ENCODE measurements at places on chromosomes 11 and 22.

DNA sequence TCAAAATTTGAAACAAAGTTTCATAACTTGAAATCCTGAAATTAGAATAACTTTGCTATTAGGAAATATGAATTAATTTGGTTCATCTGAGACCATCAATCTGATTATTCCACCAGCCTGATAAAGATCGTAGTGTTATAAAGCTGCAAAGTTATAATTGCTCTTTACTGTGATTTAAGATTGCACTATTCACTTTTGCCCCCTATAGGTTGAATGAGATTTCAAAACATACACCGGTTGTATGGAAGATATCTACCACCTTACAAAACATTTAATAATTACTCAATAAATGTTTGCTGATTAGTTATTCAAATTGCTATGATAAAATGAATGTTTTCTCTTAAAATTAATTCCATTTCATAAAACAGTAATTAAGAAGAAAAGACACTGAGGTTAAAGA is 26.1 kb downstream of the APIP start:
- no peak for DNase-seq

DNA sequence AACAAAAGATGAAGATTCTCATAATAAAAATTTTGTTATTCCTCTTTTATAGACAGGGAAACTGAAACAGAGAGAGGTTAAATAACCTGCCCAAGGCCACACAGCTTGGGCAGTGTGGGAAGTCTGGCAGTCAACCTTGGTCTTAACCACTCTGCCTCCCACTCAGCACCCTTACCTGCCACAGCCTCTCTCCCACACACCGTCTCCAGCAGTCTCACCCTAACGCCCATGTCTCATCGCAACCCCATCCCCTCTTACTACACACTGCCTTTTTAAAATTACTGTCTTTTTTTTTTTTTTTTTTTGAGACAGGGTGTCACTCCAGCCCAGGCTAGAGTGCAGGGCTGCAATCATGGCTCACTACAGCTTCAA is 25.0 kb downstream of the ARRB1 start:
- DNase-seq = peak; percentile 49

DNA sequence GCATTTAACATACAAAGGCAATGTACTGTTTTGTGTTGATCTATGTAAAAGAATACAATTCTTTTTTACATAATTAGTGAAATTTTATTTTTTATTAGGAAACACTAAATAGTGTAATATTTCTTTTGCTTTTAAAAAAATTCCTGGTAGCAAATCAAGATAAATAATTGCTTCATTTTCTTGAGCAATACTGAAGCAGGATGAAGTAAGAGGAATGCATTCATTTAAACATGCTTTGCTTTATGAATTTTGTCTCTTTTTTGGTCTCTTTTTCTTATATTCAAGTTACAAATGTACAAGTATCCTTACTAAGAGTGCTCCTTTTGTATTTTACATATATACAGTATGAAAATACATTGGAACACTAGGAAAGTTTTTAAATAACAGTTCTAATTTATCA is 144.4 kb upstream of the TEAD1 start:
- no peak for DNase-seq

DNA sequence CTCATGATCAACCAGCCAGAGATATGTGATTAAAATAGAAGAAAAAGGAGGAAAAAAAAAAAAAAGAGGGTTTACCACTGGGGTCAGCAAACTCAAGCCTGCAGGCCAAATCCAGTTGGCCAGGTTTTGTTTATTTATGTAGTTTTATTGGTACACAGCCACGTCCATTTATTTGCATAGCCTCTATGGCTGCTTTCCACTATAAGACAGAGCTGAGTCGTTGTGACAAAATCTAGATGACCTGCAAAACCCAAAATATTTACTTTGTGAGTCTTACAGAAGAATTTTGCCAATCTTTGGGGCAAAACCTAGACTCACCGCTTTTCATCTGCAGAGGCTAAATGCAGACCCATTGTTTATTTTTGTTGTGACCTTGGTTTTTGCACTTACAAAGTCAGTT is 87.1 kb downstream of the TENM4 start:
- no peak for DNase-seq

- DNase-seq = peak; percentile 44
These were observed 10.1 kb downstream of the RAC2 start for GRCh38 chr22:37233751-37234631.

DNA sequence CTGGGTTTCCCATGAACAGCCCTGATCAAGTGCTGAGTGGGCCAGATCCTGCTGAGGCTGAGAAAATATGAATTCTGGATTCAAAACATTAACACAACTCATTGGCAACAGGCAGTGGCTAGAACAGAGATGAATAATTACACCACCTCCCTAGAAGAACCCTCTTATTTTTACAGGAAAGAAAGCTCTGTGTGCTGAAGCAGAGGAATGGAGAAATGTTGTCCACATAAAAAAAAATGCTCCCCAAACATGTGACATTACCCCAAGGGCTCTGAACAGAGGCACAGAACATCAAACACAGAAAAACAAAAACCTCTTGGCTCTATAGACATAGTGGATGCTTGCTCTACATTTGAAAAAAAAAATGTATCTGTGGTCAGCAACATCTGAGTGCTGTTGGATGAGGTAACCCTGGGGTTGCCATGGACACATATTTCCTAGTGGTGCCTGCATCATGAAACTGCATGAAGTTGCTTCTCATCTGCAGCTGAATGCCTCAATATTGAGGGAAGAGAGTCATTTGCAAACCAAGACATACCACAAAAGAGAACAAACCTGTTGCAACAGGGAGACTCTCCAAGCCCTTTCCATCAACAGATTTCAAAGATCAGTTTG is 98.8 kb downstream of the SNX19 start:
- DNase-seq = no peak

DNA sequence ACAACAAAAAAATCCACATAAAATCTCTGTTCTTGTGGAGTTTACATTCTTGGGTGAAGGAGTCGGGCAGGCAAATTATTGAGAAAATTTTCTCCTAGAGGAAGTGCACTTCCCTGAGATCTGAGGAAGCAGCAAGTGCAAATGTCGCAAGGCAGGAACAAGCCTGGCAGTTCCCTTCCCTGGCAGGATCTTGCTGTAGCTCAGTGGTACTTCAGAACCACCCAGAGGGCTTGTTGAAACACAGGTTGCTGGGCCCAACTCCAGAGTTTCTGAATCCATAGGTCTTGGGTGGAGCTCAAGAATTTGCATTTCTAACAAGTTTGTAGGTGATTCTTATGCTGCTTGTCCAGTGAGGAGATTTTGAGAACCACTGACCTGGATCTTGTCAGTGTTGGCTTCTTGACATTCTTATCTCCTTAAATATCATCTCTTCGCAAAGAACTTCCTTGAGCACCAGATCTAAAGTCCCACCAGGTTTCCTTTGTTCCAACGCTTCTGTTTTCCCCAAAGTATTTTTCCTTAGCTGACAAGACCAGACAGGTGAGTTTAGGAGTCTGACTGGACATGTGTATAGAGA is 9.6 kb downstream of the QSER1 start:
- DNase-seq = no peak
